ENCODE measurements at places on chromosomes 7 and 10.

DNA sequence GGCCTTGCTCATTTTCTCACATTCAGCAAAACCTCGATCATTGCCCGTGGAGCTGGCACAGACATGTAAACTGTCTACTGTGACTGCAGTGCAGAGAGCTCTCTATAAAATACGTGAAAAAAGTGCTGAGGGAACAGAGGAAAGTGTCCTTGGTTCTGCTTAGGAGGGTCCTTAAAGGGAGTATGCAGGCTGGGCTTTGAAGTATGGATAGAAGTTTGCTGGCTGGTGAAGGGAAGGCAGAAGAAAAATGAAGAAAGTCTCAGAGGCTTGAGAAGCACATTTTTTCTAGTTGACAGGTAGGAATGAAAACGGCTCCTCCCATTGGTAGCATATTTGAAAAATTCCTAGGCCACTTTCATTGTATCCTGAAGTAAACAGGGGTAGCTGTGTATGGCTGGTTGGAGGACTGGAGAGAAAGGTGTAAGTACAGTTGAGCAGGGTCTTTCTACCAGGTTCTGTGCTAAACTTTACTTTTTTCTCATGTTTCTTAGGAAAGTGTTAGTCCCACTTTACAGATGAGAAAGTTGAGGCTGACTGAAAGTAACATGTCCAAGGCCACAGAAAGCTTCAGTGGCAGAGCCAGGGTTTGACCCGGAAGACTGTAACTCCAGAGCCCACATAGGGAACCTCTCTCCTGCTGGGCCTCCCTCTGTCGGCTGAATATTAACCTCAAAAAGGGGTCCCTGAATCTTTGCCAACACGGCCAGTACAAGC, 63.0 kb upstream of the PPIF start:
- DNase-seq: no peak

DNA sequence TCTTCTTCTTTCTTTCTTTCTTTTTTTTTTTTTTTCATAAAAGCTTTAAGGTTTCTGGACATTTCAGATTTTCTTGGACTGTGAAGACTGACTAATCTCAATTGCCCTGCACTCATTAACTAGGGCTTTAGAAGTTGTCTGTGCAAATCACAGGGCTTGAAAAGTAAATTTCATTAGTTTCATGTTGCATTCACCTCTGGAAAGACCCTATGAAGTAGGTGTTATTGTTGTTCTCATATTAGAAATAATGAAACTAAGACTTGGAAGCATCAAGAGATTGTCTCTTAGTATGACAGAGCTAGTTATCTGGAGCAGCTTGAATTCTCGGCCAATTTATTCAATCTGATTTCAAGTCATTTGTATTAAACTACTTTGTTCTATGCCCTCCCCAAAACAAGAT, 28.2 kb upstream of the SEMA3D start:
- no peak for DNase-seq

- DNase-seq: no peak
Measured at GRCh38 chr7:25454020-25454419, 225.7 kb upstream of the NPVF start.

- no peak for DNase-seq
Measured at GRCh38 chr7:102152672-102153598, 133.7 kb upstream of the SH2B2 start.

DNA sequence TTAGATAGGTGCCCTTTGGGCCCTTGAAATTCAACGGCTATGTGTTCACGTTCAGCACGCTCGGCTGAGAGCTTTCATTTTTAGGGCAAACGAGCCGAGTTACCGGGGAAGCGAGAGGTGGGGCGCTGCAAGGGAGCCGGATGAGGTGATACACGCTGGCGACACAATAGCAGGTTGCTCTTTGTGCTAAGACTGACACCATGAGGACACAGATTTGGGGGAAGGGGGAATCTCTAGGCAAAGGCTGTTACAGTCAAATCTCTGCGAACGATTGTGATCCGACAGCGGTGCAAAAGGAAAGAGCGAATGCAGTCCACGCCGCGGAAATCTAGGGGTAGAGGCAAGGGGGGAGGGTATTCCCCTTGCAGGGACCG, 667 bp downstream of the KLLN start:
- DNase-seq: peak; percentile 15

DNA sequence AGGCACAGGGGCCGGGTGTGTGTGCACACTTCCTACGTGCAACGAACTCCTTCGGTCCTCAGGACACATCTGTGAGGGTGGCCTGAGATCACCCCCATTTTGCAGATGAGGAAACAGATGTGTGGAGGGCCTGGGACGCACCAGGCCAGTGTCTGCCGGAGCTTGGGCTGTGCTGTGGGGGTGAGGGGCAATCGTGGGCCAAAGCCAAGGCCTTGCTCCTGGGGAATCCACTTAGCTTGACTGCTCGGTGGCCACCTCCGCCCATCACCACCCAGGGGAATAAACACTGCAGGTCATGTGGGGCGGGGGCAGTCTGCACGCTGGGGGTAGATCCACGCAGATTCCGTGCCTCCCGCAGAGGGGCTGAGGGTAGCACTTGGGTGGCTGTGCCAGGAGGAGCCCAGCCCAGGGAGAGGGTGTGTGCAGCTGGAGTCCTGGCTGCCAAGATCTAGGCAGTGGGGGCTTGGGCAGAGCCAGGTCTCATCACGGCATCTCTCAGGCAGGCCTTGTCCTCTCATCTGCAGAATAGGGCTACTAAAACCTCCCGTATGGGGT, 70.8 kb upstream of the EN2 start:
- no peak for DNase-seq

GRCh38 chr7:44382459-44383265, 57.3 kb upstream of the CAMK2B start:
- no peak for DNase-seq

DNA sequence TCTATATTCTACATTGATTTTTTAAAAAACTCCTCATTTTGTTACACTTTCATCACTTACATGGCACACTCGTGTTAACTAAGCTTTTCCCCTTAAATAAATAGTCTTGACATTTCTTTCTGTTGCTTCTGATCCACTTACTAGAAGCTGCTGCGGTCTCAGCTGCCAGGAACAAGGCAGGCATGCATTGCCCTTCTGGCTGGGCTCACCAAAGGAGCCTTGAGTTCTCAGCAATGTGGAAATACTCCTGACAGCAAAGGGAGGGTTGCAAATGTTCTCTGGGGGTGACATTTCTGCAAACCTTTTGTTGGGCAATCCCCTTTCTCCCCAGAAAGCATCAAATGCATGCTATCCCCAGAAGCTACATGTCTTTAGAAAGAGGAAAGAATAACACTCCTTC, 350.1 kb downstream of the PRPF18 start:
- DNase-seq: no peak

- DNase-seq: no peak
Measured at GRCh38 chr10:11272915-11273389, 255.3 kb downstream of the CELF2 start.

DNA sequence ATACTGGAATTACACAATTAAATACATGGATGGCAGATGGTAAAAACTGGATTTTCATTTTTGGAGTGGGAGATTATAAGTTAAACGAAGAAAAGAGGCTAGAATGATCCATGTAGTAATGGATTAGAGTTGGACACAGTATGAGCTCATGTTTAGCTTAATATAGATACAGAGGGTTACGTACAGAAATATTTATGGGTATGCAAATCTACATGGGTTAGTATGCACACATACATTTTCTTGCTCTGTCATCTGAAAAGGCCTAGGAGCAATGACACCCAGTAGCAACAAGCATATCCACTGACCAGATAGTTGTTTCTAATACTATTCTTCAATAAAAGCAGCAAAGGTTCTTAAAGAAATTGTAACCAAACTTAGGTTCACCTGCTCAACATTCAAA, 366.4 kb downstream of the SEMA3D start:
- no peak for DNase-seq

DNA sequence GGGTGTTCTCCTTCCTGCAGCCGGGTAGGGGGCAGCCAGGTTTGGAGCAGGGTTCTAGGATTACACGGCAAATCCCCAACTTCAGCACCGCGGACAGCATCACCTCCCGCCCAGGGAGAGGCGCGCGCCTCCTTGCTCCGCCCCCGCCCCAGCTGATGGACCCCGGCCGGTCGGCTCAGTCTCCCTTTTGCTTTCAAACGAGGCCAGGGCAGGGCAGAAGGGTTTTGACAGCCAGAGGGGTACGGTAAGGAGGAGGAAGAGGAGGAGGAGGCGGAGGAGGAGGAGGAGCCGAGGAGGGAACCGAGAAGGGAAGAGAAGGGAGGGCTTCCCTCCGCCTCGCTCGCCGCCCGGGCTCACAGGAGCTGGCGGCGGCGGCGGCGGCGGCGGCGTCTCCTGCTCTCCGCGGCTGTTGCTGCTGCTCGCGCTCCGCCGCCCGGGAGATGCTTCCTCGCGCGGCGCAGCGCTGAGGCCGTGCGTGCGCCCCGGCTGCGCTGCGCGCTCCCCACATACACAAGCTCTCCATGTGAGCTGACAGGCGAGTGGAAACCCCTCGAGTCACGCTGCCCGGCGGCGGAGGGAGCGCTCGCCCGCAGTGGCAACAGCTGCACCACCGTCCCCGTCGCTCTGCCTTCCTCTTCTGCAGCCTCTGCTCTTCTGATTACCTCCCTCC, 615 bp upstream of the CNTNAP2 start:
- no peak for DNase-seq

GRCh38 chr7:102220960-102221800, 65.5 kb upstream of the SH2B2 start:
- DNase-seq: no peak

DNA sequence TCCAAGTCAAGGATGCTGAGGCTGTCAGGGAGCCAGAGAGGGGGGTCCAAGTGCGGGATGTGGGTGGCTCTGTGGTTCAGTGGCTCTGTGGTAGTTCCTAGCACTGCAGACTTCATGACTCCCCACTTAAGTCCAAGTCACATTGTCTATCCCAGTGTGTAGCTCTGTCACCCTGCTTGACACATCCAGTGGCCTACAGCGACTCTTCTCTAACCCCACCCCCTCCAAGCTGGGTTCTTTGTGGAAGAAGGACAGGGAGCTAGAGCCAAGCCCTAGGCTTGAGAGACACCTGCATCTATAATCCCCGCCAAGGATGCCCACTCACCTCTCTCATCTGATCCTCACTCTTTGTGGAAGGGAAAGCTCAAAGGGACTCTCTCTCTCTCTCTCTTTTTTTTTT, 57.6 kb downstream of the ADCYAP1R1 start:
- no peak for DNase-seq

- DNase-seq: no peak
Measured at GRCh38 chr7:25234336-25234735, 6.0 kb upstream of the NPVF start.

GRCh38 chr10:69885379-69886013, 83.8 kb downstream of the COL13A1 start:
- no peak for DNase-seq

DNA sequence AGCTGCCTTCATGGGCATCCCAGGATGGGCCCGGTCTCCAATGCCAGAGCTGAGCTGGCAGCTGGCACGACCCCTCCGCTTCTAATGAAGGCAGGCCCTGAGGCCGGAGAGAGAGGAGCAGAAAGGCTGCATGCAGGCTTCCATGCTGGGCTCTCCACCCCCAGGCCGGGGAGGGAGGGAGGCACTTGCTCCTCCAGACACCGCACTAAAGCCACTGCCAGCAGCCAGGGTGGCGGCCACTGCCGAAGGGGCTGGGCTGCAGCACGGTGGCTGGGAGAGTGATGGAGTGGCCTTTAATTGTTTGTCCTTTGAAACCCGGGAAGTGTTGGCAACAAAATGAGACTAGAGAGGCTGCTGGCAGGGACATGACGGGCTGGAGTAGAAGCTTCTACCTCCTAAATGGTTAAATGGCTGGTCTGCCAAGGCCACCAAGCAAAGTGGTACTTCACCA, 236.5 kb downstream of the SKAP2 start:
- DNase-seq: no peak

DNA sequence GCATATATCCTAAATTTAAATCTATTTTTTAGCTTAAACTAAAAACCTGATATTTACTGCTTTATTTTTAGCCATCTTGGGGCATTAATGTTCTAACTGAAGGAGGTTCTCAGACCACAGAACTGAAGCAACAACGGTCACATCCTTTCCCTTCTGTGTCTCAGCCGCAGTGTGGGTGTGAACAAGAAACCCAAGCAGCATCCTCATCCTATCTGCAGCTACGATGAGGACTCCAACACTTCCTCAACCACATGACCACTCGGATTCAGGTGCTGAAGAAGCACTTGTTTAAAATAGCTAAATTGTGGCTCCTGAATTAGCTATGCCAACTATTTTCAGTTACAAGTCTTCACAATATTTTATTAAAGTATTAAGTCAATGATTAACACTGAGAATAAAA, 5.3 kb downstream of the ESYT2 start:
- DNase-seq: no peak

DNA sequence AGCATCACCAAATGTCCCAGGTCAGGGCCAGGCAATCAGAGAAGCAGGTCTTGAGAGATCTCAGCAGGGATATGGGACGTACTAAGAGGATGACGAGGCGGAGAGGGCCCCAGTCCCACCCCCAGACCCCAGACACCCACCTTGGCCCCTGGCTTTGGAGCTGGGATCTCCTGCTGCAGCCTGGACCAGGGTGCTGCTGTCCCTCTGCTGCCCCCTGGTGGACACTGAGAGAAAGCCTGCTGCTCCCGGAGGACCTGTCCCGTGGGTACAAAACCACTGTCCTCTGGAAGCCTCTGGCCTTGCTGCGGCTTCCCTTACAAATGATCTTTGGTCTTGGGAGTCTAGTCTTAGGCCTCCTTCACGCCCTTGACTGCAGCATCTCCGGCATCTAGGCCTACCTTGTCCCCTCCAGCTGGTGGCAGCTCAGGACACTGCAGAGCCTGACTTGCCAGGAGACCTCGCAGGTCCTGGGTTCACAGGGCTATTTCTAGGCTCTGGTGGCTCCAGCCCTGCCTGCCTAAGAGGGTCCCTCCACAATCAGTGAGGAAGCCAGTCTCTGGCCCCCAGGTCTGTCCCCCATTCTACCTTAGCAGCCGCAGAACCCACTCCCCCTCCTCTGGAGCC, 97.1 kb downstream of the RGS10 start:
- peak; percentile 92 for DNase-seq

GRCh38 chr10:67492317-67493019, 203.5 kb downstream of the CTNNA3 start:
- DNase-seq: no peak

- no peak for DNase-seq
Measured at GRCh38 chr10:26359670-26360069, 78.5 kb upstream of the APBB1IP start.

GRCh38 chr7:55534262-55534915, 37.9 kb downstream of the VOPP1 start:
- peak; percentile 55 for DNase-seq

DNA sequence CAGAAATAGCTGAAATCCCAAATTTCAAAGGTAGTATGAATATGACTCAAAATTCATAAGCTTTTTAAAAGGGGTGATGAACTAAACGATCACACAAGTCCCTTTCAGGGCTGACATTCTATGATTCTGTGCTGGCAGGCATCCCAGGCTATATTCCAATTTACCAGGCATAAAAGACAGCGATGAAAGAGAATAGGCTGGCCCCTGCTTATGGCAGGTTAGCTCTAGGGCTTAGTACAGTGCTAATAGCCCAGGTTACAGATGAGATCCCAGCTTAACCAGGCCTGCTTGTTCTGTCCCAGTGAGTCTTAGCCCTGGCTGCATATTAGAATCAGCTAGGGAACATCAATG, 56.4 kb downstream of the CDHR3 start:
- no peak for DNase-seq

GRCh38 chr10:58054881-58055280, 212.8 kb downstream of the IPMK start:
- DNase-seq: no peak
